Smooth muscle cell of the brain vasculature (primary cell): ENCODE measurements at places on chromosomes 2 and 18.

- no peak for DNase-seq
Observed at GRCh38 chr2:123077101-123077500, 948.0 kb upstream of the CNTNAP5 start.

DNA sequence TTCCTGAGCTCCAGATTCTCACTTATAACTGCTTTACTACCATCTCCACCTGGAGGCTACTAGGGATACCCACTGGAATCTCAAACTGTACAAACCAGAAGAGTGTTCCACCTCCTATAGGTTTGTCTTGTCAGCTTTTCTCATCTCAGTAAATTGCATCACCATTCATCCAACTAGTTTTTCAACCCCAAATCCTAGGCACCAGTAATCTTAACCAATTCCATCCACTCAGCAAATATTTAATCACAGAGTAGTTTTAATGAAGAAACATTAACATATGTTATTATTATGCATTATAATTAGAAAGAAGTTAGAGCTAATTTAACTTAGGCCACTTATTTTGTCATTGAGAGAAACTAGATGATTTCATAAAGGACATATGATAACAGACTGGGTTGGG, 635.0 kb downstream of the DCDC2C start:
- DNase-seq: no peak

GRCh38 chr2:168607992-168608391, 151.9 kb downstream of the CERS6 start:
- no peak for DNase-seq

DNA sequence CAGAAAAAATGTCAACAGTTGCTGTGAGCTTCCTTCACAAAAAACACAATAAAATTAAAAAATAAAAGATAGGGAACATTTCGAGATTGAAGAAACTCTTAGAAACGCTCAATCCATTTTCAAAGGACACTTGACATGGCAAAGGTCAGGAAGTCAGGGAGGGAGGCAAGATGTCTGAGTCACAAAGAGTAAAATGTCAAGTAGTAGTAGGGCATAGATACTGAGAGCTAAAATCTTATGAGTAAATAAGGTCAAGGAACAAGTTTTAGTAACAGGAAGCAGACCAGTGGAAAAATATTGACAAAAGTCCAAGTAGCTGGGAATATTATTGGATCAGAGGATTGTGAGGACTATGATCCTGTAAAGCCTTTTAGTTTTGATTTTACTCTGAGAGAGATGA, 495.6 kb downstream of the TMX3 start:
- DNase-seq: no peak

DNA sequence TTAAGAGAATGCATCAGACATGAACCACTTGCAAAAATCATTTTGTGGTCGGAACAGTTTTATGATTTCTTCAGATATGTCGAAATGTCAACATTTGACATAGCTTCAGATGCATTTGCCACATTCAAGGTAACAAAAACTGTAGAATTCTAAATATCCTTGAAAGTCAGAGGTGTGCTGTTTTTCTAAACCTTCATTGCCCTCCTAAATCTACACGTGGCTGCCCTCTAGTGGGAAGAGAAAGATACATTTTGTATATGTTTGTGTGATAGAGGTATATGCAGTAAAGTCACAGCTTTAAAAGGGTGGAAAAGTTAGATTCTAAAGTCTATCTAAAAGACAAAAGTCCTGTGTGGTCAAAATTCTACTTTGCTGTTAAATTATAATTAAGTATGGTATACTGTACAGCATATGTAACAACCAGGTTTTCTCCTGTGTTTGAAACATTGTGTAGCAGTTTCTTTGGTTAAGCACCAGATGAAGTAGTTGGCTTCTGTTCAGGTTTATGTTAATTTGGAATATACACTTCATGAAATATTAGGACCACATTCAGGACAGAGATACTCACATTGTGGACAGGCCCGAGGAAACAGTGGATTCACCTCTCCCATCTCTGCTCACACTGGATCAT, 65.9 kb upstream of the ITM2C start:
- peak; percentile 40 for DNase-seq

GRCh38 chr18:10035281-10035991, 121.6 kb downstream of the VAPA start:
- DNase-seq: no peak
